Stimulated activated CD8-positive, alpha-beta memory T cell treated with anti-CD3 and anti-CD28 coated beads, Interleukin-4, amount 100 ng/mL, for 1 hour (primary cell): ENCODE measurements at places on chromosomes 11 and 22.

GRCh38 chr11:35281169-35281688, 138.1 kb downstream of the SLC1A2 start:
- no peak for DNase-seq

DNA sequence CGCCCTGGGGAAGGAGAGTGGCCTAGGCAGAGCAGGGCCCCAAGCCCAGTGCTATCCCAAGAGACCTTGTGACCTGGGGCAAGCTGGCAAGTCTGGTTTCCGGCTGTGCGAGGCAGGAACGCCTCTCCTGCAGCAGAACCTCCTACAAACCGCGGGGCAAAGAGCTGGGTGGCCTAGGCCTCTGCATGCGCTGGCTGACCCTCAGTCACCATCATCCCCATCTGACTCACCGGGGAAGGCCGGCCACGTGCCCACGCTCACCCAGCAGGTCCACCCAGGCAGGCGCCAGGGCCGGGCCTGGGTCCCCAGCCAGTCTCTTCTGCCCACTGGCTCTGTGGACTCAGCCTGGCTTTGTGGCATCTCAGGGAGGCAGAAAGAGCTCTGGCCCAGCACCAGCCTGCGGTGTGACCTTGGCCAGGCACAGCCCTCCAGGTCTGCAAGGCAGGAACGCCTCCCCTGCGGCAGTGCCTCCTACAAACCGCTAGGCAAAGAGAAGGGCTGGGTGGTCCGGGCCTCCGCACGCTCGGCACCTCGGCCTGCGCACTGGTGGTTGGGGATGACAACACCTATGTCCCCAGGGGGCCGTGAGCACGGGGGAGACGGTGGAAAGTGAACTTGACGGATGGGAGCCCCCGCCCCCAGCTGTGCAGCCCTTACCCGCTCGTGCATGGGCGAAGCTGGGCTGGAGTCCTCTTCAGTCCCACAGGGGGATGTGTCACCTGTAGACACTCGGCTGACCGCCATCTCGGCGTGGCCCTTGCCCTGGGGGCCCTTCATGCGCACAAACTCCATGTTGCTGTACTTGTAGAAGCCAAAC, 38.2 kb downstream of the KIAA0930 start:
- no peak for DNase-seq

DNA sequence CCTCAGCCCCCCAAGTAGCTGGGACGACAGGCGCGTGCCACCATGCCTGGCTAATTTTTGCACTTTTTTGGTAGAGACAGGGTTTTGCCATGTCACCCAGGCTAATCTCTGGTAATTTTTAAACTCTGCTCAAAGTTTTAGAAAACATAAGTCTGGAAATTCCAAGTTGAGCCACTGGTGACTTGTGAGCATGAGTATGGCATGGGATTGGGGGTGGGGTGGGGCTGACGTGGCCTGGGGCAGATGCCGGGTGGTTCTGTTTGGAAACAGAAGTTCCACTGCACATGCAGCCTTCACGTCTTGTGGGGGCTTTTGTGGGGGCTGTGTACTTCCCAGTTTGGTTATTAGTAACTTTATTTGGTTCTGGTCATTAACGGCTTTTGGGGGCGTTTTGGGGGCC, 67.3 kb downstream of the PTPRJ start:
- no peak for DNase-seq

DNA sequence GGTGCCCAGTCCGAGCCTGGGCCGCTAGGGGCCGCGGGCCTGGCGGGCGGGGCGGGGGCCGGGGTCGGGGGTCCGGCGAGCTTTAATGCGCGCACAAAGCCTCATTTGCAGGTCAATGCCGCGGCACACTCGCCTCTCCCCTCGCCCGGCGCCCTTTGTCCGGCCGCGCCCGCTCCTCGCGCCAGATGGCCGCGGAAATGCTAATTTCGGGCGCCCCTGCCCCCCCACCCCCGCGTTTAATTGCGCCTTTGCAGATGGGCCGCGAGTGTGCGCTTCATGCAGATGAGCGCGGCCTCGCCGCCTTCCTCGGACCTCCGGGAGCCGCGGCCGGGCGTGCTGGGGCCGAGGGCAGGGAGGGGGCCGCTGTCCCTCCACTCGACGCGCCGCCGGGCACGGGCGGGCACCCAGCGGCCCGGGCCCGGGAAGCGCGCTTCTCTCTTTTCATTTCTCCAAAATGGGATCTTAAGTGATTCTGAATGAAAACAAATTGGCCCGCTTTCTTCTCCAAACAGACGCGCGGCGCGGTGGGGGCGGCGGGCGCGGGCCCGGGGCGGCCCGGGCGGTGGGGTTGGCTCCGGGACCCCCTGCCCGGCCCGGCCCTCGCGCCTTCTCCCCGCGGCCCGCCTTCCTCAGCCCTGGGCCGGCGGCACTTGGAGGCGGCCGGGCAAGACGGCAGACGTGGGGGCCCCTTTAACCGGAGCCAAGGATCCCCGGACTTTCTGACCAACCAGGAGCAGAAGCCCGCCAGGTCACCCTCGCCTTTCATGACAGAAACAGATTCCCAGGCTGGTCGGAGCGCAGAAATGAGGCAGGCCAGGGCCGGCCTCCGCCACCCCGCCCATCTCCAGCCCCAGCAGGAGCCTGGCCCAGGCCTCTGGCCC, 22.9 kb downstream of the CDKN1C start:
- no peak for DNase-seq

- no peak for DNase-seq
These were observed 1342.3 kb downstream of the TBC1D22A start for GRCh38 chr22:48104766-48105165.

DNA sequence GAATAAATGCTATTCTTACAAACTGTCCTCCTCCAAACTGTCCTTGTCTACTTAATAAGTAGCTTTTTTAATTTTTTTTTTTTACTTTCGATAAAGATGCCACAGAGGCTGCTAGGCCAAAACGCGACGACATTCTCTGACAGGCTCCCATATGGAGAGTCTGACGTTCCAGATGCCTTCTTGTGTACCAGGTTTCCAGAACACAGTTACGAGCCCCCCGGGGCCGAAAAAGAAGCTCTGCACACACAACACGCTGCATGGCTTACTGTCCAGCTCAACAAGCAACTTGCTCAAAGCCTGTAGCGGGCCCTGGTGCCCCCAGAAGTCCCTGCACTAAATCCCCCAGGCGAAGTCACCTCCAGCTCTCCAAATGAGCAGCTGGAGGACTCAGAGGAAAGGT, 39.3 kb downstream of the LARGE1 start:
- DNase-seq = no peak

GRCh38 chr11:57055744-57056143, 67.0 kb downstream of the OR5AK2 start:
- DNase-seq = no peak

DNA sequence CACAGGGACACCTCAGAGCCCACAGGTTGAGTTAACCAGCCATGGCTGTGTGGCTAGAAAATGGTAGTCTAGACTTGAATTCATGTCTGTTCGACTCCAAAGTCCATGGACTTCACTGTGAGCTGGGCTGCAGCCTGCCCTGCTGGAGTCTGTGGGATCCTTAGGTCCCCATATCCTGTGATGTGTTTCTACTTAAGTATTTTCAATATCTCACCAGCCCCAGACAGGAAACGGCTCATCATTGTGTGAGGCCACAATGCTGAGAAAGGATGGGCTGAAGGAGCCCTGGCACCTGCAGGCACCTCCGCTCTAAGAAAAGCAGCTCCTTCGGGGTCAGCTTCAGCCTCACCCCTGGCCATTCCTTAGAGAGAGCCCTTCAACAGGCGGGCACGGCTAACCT, 93.1 kb downstream of the NAT10 start:
- no peak for DNase-seq

- DNase-seq = no peak
These were observed 32.0 kb downstream of the LRRC32 start for GRCh38 chr11:76638270-76639197.

DNA sequence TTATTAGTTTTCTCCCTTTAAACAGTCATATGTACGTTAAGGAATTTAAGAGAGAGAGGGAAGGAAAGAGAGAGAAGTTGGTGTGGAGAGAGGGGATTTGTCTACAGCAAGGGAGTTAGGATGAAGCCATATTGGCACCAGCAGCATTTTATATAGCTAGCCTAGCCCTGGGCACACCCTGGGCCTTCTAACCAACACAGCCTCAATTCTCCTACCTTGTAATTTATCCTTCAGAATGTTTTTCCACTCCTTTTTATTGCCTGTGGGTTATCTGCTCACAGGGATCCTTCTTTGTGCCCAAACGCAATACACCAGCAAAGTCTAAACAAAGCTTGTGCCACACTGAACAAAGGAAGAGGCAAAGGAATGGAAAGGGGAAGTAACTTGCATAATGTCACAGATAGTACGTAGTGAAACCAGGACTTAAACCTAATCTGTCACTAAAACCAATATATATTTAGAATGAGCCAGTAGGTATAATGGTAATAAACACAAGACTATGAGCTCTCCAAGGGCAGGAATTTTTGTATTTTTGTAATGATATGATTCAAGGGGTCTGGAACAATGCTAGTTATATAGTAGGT, 613.8 kb upstream of the TENM4 start:
- no peak for DNase-seq

- DNase-seq = no peak
These were observed 2.0 kb upstream of the RELT start for GRCh38 chr11:73374151-73374550.

DNA sequence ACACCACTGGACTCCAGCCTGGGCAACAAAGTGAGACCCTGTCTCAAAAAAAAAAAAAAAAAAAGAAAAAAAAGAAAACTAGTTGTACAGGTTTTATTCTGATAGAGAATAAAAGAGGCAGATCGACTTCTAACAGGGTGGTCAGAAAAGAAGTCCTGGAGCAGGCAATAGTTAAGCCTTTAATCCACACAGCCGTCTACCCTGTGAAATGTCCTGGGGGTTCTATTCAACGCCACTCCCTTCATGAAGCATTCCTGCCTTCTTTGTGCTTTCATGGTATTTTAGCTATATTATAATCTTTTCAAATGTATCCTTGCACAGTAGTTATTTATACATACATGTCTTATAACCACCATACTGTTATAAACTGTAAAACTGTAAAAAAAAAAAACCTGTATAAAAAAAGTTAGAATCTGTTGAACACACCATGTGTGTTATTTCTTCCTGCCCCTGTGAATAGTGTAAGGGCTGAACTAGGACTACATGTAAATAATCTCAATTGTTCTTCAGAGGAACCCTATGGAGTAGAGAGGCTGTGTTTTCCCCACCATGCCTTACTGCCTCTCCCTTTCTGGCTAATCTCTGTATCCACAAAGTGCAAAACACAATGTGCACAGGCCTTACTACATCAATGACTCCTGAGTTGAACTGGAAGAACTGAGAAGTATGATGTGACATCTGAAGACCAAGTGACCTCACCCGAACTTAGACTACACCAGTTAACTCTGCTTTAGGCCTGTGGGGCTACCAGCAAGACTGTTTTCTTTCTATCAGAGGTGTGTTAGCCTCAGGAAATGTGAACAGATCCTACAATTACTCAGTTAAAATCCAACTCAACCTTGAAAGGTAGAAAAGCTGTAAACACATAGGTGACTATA, 25.3 kb downstream of the PRCP start:
- no peak for DNase-seq

DNA sequence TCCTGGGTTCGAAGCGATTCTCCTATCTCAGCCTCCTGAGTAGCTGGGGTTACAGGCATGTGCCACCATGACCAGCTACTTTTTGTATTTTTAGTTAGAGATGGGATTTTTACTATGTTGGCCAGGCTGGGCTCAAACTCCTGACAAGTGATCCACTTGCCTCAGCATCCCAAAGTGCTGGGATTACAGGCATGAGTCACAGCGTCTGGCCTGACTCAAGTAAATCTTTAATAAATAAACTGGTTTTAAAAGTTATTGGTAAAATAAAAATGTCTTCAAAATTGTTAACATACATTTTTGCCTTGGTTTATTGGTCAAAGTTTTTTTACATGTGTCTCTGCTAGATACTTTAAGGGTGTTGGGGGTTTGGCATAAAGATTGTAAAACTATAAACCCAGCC, 7.3 kb upstream of the PES1 start:
- DNase-seq = no peak

- no peak for DNase-seq
These were observed 44.6 kb downstream of the PRCP start for GRCh38 chr11:82855616-82856015.

DNA sequence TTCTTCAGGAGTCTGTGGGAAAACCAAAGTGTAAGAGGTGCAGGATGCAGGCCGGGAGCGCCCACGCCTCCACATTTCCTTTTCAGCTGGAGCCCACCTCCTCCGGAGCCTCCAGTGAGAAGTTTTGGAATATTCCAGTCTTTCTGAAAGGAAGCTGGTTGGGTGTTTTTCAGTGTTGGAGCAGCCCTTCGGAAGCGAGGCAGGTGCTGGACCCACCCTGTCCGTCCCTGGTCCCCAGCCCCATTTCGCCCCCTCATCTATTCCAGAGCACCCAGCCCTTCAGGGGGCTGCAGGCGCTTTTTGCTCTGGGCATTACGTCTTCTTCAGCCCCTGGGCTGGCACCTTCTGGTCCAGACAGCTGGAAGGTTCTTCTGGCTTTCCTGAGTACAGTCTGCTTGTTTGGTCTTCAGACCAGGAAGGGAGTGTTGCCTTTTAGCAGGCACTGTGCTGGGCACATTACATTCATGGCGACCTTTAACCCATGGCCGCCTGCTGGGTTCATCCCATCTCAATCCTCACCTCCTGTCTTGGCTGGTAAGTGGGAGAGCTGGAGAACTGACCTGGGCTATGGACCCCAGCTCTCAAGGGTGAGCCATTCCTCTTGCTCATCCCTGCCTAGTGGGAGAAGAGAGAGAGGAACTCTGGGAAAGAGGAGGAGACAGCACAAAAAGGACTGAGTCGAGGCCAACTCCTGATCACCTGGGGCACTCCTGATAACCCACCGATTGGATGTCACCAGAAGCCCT, 710 bp upstream of the THY1 start:
- no peak for DNase-seq

- no peak for DNase-seq
These were observed 334.5 kb downstream of the TTC28 start for GRCh38 chr22:28344918-28345703.

DNA sequence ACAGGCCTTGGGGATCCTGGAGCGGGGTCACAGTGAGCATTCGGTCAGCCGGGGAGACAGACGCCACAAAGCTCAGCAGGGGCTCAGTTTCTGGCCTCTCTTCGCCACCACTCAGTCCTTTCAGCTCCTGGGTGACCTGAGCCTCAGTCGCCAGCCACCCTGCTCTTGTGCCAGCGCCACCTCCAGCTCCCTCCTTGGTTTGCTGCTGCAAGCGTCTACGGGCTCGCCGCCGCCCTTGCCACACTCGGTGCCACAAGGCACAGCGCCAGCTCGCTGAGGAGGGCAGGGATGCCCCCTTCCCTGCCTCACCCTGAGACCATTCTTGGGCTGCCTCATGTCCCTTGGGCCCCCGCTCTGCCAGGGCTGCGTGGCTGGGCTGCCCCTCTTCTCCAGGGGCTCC, 1.5 kb upstream of the EEF1G start:
- no peak for DNase-seq

GRCh38 chr11:94776351-94777321, 8.5 kb downstream of the AMOTL1 start:
- no peak for DNase-seq
